ENCODE measurements at places on chromosomes 12 and 14. TPM values are rescaled to one million over a fixed set of nuclear protein-coding genes. Genes with fewer than 3 reads are reported as not detected.

- DNase-seq: no peak
Observed at GRCh38 chr12:95231190-95231589, 13.6 kb downstream of the VEZT start.

TROAP gene
- 75.3 TPM for total RNA-seq

DNA sequence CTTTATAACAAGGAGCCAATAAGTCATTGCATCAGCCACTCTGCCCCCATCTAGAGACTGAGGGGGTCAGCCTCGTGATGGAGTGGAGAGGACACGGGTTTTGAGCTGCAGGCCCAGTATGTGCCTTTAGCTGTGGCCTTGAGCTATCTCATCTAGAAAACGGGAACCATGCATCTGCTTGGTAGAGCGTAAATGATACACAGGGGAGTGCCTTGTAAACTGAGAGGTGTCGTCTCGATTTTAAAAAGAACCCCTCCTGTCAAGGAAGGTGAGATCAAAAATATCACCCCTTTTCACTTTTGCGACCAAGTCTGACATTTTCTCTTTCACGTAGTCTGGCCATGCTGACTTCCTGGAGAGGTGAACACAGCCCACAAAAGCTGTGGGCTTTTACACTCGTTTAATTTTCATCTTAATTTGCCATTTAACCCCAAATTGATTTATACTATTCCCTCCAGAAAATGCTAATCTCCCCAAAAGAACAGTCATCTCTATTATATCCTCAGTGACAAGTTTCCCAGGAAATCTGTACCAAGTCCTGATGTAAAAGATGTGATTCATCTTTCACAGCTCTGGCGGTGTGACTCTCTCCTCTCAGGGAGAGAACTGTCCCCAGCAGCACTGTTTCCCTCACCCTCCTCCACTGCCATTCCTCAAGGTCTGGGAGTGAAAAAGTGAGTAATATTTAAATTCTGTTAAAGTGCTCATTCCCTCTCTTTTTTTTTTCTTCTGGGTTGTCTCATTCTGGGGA is 30.6 kb downstream of the VCPKMT start:
- no peak for DNase-seq

OTOGL gene
- total RNA-seq: 0.11 TPM

GRCh38 chr14:95315579-95315978 is 4.1 kb downstream of the CLMN start:
- no peak for DNase-seq

- DNase-seq: no peak
Observed at GRCh38 chr14:64806862-64807495, 72.7 kb downstream of the SPTB start.

- peak; percentile 65 for DNase-seq
Observed at GRCh38 chr12:16844875-16845274, 238.9 kb upstream of the LMO3 start.

DNA sequence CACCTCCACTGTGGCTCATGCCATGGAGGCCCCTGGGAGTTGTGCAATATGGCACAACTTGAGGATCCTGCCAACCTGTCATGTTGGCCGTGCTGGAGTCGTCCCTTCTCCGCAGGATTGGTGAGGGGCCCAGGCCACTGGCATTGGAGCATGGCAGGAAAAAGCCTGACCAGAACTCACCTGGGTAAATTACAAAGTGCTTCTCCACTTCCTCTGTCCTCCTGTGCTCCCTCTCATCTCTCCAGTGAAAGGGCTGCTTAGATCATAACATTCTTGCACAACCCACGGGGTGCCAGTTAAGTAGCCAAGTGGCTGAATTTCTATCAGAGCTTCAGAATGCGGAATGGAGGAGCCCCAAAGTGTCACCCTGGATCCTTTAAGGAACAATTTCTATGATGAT is 381.0 kb downstream of the DPF3 start:
- DNase-seq: no peak

WSB2 gene
- total RNA-seq: 61.4 TPM

GRCh38 chr12:75765170-75766059 is 254.0 kb upstream of the KRR1 start:
- no peak for DNase-seq

- no peak for DNase-seq
Observed at GRCh38 chr14:49991491-49991890, 98.6 kb downstream of the ARF6 start.

ARMH4 gene
- 42.6 TPM for total RNA-seq
